ENCODE measurements at places on chromosomes 4 and X.

DNA sequence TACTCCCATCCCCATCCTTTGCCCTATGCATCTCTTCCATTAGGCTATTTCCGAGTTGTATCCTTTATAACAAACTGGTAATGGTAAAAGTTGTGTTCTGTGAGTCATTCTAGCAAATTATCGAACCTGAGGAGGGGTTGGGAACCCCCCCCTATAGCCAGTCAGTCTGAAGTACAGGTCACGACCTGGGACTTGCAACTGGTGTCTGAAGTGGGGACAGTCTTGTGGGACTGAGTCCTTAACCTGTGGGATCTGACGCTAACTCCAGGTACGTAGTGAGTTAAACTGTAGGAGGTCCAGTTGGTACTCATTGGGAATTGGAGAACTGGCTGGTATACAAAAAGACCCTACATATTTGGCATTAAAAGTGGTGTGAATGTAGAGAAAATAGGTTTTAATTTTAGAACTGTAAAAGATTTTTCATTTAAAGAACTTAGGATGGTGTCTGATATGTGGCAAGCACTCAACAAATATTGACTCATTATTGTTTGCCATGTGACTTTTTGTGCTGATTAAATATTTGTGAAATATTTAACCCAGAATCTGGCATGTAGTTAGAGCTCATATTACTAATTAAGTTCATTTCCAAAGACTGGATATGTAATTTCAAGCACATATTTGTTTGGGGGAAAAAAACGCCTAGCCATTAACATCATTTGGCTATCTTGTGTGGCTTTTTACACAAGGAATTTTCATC is 50.7 kb downstream of the CHST7 start:
- no peak for DNase-seq

GRCh38 chr4:127788517-127788916 is 6.4 kb downstream of the HSPA4L start:
- DNase-seq, result no peak

DNA sequence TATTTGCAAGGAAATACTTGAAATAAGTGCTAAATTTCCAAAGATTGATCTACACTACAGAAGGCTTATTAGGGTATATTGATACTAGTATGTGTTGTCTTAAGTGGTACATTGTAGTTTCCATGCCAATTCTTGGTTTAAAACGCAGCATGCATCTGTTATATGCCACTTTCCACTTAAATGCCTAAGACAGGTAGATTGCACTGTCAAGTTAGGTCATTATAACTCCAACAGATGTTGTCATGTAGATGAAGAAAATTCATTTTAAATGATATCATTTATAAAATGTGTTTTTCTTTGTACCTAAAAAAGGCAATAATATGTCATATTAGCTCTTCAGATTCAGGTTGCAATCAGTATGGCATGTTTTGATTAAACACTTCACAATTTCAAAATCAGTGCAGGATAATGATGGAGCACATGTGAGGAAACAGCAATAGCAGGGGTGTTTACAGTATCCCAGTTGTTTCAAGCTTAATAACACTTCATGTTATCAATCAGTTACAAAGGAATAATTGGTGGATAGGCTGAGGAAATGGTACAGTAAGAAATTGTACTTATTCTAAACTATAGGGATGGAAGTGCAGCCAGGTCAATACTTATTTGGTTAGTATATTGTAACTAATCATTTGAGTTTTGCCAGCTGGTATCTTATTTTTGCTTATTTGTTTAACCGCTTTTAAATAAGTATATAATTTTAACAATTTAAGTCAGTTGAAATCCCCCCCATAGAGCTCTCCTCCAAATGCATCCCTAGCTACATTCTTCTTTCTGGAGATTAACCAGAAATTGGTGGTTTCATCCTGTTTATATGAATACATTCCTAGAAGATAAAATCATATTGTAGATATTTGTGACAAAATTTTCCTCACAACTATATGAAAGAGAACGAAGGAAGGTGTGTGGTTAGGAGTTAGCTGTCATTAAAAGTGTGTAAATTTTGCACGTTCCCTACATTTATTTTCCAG is 454.4 kb upstream of the ATOH1 start:
- DNase-seq, result no peak

GRCh38 chr4:56250776-56251175 is 136.5 kb downstream of the AASDH start:
- DNase-seq, result no peak

GRCh38 chrX:105116486-105116885 is 104.0 kb downstream of the TEX13A start:
- no peak for DNase-seq

- no peak for DNase-seq
Measured at GRCh38 chrX:6768881-6769280, 234.0 kb upstream of the VCX3A start.

DNA sequence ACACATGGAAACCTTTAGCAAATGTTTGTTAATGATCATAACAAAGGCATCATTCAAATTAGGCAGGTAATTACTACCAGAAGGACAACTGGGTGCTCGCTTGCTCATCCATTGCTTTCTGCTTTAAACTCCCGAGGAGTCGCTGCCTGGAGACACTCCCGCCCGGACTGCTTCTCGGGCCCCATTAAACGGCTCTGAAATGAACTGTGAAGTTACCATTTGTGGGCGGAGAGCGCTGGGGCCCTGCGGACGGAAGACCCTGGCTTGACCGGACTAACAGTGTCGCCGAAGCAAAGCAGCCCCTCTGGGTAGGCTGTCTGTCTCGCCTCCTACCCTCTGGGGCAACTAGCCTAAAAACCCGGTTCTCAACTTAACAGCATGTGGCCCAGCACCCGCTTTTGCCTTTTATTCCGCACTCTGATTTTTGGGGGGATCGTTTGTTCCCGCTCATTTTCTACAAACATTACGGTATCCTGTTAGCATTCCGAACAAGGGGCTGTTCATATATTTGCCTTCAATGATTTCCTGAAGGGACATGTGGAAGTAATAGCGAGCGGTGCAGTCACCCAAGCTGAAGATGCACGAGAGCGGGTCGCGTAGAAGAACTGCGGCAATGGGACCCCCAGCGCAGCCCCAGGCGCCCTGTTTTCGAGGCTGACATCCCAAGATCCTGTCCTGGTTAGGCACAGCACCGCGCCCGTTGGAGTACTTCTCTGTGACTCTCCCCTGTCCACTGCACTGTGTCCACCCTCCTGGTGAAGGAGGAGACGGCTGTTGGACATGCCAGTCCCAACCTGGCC is 1.6 kb upstream of the PDGFRA start:
- DNase-seq, result peak; percentile 42

DNA sequence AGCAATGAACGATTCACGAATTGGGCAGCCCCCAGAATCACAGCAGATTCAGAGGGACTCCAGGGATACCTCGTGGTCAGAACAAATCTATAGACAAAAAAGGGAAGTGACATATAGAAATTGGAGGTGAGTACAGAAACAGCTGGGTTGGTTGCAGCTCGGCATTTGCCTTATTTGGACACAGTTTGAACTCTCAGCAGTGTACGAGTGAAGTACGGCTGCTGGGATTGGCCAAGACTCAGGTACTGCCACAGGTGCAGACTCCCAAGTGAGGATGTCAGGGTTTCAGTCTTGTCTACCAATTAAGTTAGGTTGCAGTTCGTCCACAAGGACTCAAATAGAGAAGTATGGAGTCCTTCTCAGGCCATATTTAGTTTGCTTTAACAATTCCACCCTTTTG is 28.2 kb downstream of the HTT-AS start:
- no peak for DNase-seq

DNA sequence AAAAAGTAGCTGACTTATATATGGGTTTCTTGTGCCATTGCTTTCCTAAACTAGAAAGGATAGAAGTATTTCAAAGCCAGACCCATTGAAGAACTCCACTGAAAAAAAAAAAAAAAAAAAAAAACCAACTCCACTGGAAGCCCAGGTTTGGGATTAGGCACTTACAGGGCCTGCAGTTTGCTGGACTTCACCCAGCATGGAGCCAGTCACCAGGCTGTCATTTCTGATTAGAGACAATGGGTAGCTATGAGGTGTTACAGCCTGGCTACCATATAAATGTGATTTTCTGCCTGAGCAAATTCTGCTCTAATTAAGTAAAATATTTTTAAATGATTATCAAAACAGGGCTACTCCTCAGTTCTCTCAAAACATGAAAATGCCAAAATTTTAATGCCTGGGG is 49.5 kb downstream of the HS6ST2 start:
- DNase-seq, result no peak

- DNase-seq, result no peak
Measured at GRCh38 chrX:15790769-15791290, 546 bp downstream of the ZRSR2 start.

- no peak for DNase-seq
Measured at GRCh38 chrX:150225266-150225665, 137.9 kb upstream of the MAMLD1 start.

DNA sequence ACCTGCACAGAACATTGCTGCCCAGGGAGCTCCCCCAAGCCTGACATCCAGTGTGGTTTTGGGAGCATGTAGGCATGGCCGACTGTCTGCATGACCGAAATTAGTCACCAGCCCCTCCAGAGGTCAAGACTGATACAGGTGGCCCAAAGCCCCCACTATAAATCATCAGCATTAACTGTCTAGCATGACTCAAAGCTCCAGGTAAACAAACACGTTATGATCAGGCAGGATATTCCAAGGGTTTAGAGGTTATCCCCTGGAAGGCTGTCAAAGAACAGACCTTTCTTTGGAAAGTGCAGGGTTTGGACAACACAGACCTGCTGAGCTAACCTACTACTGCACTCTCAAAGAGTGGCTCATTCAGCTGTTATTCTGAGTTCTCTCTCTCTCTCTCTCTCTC is 2.1 kb upstream of the FAM9A start:
- no peak for DNase-seq

DNA sequence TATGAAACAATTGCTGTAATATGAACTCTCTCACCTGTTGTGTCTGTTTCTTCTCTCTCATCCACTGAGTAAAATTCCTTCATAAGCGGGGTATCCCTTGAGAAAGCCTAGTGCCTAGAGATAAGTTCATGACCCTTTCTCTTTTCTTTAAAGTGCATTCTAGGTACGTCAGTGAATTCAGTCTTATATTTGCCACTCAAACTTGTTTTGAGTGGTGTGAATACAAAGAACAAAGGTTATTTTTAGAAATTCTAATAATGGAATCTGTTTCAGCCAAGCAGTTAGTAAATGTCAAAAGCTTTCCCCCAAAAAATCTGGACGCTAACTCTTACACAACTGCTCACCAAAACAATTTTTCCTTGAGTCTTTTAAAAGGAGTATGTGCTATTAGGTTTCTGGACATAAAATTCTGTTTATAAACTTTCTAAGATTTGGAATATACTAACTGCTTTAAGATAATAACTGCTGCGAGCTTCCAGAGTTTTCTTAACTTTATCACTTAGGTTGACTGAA is 112.0 kb downstream of the VEGFC start:
- DNase-seq, result no peak

GRCh38 chr4:8276358-8277240 is 7.0 kb downstream of the HTRA3 start:
- DNase-seq, result no peak

DNA sequence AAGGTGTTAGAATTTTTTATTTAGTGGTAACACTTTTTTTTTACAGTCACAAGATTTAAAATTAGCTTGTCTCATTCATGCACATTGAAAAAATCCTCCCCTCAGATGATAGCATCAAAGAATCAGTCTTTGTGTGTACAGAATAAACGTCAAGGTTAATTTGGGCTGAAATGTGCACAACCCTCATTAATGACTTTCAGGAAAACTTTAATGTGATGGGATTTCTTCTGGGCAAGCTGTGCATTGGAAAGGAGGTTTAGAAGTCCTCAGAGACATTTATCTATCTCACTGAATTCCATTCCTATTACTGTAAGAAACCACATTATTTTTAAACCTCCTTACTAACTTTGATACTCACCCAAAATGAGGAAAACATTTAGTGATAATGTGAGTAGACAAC is 88.2 kb upstream of the TECRL start:
- no peak for DNase-seq

DNA sequence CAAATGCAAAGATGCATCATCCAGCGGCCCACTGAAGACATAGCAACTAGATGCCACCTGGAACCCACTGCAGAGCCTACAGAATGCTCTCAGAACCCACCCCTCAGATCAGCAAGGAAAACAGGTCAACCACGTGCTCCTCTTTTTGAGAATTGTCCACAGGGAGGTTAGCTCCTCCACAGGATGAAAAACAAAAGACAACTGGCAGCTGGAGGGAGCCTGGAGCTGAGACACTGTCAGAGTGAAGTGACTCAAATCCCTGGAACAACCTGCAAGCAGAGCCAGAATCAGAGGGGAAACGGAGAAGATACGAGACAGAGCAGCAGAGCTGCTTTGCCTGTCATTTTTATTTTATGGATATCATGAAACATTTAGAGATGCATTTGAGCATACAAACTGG is 277.6 kb downstream of the GASK1B start:
- DNase-seq, result no peak

DNA sequence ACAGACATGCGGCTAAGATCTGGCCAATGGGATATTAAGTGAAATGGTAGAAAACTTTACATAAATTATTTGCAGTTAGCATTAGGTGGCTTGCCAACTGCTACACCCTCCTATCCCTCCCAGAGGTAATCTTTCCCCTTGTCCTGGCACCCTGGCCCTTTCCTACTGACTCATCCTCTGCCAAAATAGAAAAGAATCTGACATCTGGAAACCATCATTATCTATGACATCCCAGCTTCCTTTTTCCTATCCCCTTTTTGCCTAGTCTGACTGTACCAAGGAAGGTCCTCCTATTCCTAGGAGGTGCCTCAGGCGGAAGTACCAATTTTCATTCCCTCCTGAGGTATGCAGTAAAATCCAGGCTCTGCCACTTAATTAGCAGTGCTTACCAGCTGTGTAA is 163.6 kb upstream of the KLF3 start:
- no peak for DNase-seq

DNA sequence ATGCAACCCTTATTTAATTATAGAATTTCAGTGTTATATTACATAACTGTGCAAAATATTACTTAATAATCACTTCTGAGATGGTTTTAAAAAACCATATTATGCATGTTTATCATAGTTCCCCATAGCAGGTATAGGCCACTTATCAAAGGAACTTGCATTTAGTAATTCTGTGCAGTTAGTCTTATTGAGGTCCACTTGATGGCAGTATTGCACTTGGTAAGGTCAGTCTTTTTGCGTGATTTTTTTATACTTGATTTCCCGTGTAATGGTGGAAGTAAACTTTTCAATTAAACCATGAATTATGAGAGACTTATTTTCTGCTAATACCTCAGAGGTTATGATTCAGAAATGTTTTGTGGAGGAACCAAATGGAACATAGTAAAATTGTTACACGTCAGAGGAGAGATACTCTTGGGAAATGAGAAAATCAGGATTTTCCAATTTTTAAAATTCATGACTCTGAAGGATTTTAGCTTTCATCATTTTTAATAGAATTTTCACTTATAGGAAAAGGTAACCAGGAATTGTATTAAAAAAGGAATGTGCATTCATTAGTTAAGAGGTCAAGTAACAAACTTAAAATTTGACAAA is 230.0 kb downstream of the CCSER1 start:
- no peak for DNase-seq

GRCh38 chr4:99816545-99817308 is at the start of gene DAPP1:
Gene DAPP1 (plus strand): TSS chr4:99816827. CDS start chr4:99816914, 87 bp downstream.
- peak; percentile 77 for DNase-seq

GRCh38 chrX:27797575-27797974 is 10.2 kb upstream of the MAGEB10 start:
- DNase-seq, result no peak

- peak; percentile 68 for DNase-seq
Measured at GRCh38 chrX:37685381-37686359, at the start of gene XK. Gene XK (plus strand): TSS chrX:37685791. CDS start chrX:37685962, 171 bp downstream.

- no peak for DNase-seq
Measured at GRCh38 chr4:75345423-75345822, 168.8 kb downstream of the RCHY1 start.

- DNase-seq, result no peak
Measured at GRCh38 chr4:156515295-156515694, 456.3 kb downstream of the PDGFC start.

GRCh38 chr4:55725057-55725456 is 89.0 kb upstream of the NMU start:
- DNase-seq, result no peak
